EH (cell line): ENCODE measurements at places on chromosomes 16 and 17.

- DNase-seq: no peak
Observed at GRCh38 chr17:62800585-62800984, 7.5 kb downstream of the MARCHF10 start.

- DNase-seq: no peak
Observed at GRCh38 chr17:29126268-29126930, 53.8 kb downstream of the MYO18A start.

GRCh38 chr17:50908860-50909764, 43.0 kb upstream of the TOB1 start:
- DNase-seq: no peak

DNA sequence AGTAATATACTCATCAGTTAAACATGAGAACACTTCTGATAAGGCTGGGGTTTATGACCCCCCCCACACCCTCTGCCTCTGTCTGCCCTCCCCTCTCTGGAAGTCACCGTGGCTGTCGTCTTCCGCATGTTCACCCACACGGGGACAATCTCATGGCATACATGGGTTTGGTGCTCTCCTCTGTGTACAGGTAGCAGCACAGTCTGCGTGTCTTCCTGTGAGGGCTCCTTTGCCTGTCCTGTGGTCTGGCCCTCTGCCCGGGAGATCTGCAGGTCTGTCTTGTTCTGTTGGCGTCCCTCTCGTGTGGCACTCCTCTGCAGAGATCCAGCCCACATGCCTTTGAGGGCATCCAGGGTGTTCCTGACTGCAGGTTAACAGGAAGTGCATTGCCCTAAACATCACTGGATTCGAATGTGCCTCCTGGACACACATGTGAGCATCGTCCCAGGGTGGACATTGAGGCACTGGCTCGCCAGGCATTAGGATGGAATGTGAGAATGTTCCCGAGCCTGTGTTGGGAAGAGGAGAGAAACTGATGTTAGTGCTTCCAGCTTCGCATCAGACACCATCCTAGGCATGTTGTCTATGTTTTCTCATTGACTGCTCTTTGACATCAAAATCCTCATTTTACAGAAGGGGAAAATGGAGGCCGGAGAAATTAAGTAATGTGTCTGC, 54.5 kb downstream of the NKD1 start:
- no peak for DNase-seq

DNA sequence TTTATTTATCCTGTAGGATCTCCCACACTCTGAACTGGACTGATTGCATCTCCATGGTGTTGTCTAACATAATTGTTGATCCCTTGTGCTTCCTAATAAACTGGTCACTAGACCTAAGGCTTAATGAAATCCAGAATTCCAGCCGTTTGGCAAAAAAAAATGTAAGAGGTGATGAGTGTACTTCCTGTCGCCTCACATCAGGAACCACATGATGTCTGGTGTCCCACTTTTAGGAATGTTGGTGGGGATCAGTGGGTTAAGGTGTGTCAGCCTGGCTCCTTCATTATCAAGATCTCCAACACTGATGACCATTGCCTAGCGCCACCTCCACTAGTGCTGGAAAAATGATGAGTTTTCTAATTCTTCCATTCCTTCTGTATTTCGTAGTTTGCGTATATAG, 18.6 kb upstream of the LONP2 start:
- DNase-seq: peak; percentile 25
